Progenitor cell of endocrine pancreas (in vitro differentiated cells): ENCODE measurements at places on chromosomes 3 and 15. TPM values are rescaled to one million over a fixed set of nuclear protein-coding genes. Genes with fewer than 3 reads are reported as not detected.
A peak's percentile ranks its signal among the peaks of the same experiment; 100 is the strongest.

CLRN1 gene
- total RNA-seq, result not detected in 2 replicates

TGM5 gene
- not detected in 2 replicates for total RNA-seq

- no peak for DNase-seq
These were observed 1.8 kb upstream of the PLXND1 start for GRCh38 chr3:129608087-129608935.

HERC2 gene
- 86.2 and 94.6 TPM in 2 replicates for total RNA-seq

- DNase-seq, result no peak
These were observed 618.5 kb downstream of the NR2F2 start for GRCh38 chr15:96948981-96949380.

DNA sequence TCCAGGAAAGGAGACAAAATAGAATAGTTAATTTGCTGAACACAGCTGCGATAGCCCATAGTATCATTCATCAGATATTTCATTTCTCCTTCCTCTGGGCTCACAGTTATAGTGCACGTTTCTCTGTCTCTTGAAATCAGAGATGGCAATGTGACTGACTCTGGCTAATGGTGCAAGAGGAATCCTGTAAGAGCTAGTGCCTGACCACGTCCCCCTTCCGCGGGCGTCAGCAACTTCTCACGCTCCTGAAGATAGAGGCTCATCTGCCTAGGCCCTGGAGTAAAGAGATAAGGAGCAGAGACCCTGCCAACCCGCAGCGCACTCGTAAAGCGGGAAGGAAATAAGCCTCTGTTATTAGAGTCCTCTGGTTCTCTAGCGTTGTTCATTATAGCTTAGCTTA lies 391.8 kb downstream of the VPS13C start:
- DNase-seq, result no peak

DNA sequence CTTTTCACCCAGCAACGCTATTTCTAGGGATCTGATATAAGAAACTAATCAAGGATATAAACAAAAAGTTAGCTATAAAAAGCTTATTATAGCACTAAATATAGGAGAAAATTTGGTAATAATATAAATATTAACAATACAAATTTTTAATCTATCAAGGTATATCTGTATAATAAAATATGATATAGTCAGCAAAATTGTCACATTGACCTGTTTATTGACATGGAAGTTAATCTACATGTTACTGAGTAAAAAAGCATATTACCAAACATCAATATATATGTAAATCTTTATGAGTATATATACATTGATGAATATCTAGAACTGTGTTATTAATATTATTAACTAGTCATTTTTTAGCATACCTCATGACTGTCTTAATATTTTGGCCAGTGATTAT lies 26.6 kb downstream of the SHOX2 start:
- no peak for DNase-seq

- no peak for DNase-seq
These were observed 10.5 kb upstream of the OSBPL11 start for GRCh38 chr3:125605756-125606155.

GRCh38 chr3:195105841-195106417 lies 165.0 kb downstream of the XXYLT1 start:
- no peak for DNase-seq

CALML4 gene
- 9.7 and 11.9 TPM in 2 replicates for total RNA-seq

DNA sequence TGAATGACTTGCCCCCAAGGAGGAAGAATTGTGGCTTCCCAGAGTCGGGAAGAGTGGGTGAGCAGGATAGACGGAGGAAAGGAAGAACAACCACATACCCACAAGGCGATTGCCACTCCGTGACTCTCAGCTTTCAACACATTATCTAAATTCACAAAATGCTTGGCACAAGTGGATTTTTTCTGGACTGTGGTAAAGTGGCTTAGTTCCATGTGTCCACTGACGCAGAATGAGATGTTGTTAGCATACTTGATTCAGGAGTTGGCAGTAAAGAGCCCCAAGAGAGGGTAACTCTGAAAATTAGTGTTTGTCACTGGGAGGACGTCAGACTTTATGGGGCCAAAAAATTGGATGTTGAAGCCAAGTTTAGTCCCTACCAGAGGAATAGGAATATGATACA lies 198.8 kb upstream of the CTNNB1 start:
- DNase-seq, result no peak

GRCh38 chr3:52835766-52836470 lies 1.1 kb upstream of the MUSTN1 start:
- no peak for DNase-seq

RAB6B gene
- total RNA-seq, result 10.5 and 12.9 TPM in 2 replicates

- no peak for DNase-seq
These were observed 168.4 kb downstream of the TUSC7 start for GRCh38 chr3:116877968-116878367.

HEMK1 gene
- total RNA-seq, result 23.0 and 23.7 TPM in 2 replicates

SLCO2A1 gene
- 27.9 and 28.9 TPM in 2 replicates for total RNA-seq

- DNase-seq, result no peak
These were observed 278.4 kb downstream of the UACA start for GRCh38 chr15:70484993-70485392.

HYAL1 gene
- 3.1 and 4.1 TPM in 2 replicates for total RNA-seq

GRCh38 chr3:194785315-194785714 lies 99.6 kb downstream of the FAM43A start:
- DNase-seq, result no peak

- no peak for DNase-seq
These were observed 102.1 kb downstream of the ASB7 start for GRCh38 chr15:100704281-100705055.

HGD gene
- total RNA-seq, result 11.9 and 27.8 TPM in 2 replicates

DNA sequence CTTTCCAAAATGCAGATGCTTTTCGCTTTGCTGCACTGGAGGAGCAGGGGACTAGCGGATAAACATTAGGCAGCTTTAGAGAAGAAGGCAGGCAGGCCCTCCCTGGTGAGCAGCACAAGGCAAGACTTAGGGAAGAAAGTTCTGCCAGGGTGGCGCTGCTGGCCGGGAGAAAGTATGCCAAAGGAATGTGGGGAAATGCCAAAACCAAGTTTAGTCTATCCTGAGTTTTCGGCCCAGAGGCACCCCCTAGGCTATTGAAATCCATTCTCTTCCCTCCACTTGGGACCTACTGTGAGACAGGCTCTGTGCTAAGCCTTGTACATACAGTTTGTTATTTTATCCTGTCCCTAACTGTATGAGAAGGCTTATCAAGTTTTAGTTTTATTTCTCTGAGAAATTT lies 9.2 kb downstream of the SHC4 start:
- no peak for DNase-seq

DNA sequence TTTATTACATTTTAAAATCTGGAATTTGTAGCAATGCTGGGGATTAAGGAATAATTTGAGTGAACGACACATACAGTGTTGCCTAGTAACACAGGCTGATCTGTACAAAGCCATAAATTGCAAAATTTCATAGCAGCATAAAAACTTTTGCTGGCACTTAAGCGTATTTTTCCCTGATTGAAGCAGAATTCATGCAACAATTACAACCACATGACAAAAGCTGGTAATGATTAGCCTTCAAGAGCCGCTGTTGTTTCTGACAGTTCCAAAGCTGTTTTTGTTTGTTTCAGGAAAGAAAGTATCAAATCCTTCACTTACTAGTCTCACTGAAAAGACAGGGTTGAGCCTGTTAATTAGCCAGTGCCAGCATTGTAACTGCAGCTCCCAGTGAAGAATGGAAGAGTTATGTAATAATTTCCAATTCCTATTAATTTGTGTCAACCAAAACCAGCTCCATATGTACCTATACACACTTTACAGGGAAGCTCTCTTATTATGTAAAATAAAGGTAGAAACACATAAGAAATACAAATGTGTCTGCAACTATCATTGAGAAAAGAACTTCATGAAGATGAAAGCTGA lies 60.7 kb downstream of the AGTR1 start:
- DNase-seq, result no peak

DNA sequence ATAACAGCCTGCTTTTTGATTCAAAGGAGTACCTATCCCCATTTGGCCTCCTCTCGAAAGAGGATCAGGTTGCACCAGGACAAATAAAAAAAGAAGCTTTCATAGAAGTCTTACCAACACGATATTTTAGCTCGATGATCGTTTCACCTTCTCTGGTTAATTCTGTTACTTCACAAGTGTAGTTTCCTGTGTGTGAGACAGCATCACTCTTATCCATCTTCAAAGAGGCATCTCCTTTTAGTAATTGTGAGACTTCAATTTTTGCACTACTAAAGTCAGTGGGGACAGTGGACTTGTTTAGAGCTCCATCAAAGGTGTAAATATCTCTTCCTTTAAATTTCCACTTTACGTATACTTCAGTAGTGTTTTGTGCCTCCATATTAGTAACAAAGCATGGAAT lies 11.0 kb downstream of the CD47 start:
- no peak for DNase-seq

DNA sequence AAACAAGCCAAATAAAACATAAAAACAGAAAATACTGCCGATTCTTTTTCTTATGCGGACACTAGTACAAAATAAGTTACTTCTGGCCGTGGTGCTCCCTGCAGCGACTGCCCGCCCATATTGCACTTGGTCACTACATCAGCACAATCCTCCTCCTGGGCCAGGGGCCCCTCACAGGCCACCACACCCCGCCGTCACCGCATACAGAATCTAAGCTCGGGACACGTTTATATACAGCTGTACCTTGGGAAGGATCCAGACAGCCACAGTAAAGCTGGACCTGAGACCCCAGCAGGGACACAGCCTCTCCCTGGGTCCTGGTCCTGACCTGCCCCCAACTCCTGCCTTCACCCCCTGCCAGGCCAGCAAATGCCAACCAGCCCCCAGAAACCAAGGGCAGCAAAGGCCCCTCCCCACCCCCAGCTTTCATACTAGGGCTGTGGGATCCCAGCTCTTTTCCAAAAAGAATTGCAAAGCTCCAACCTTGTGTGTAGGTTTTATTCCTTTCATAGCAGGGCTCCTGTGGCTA lies 12.9 kb upstream of the DNAJB8 start:
- no peak for DNase-seq

DNA sequence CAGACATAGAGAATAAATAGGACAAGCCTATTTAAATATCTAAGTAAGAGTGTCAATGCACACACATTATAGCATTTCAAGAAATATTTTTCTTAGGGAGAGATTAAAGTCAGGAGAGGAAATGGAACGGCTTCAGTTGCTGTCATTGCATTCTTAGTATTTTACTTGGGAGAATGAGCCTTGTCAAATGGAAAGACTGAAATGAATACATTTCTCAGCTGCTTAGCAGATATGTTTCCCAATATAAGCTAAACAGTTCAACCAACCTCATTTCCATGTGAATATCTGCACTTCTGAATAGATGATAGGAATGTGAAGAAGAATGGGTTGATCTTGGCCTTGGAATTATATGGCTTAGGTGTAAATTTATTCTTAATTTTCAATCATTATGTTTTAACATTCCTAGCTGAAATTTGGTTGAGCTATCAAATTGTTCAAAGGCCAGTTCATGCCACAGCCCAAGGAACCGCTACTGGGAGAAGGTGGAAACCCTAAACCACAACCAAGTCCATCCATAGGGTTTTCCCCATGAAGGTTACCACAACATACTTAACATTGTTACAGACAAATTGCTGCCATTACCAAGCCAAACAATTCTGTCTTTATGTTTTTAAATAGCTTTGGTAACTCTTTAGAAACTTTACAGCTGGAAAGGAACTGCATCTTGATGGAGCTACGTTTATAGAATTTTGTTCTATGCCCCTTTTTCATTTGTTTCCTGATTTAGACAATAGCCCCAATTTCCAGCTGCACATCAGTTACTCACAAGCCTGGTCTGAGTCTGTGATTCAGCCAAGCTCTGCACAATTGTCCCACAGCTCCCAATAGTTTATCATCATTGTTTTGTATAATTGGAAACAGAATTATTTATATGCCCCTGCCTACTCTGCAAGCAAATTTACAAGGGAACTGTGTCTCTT lies 459.6 kb downstream of the MECOM start:
- no peak for DNase-seq

GTPBP8 gene
- total RNA-seq, result 17.2 and 25.2 TPM in 2 replicates

- no peak for DNase-seq
These were observed 379.7 kb upstream of the PROK2 start for GRCh38 chr3:72164635-72164978.

GRCh38 chr15:97009031-97009431 lies 678.5 kb downstream of the NR2F2 start:
- no peak for DNase-seq

- DNase-seq, result no peak
These were observed 352.9 kb downstream of the FHIT start for GRCh38 chr3:60898321-60898720.

GRCh38 chr3:20072422-20072821 lies 32.2 kb downstream of the KAT2B start:
- DNase-seq, result no peak

ZCWPW2 gene
- total RNA-seq, result 0.81 TPM in 1 of 2 replicates, not detected in the other

- DNase-seq, result no peak
These were observed 286.1 kb upstream of the CTNNB1 start for GRCh38 chr3:40913192-40913591.

DNA sequence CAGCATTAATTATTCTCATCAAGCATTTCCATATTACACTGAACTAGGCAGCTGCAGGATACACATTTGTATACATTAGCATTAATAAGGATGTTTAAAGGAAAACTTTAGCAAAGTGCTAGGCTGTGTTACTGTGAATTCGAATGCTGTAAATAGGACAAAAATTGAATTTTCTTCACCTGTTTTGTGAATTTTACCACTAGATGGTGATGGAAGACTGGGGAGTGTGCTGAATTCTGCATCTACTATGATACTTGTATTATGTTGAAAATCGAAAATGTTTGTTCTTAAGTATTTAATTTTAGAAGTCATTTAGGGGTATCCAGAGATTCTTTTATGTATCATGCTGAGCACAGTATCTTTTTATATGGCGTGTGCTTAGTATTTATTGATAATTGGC lies 12.3 kb upstream of the P2RY14 start:
- no peak for DNase-seq

GRCh38 chr3:43353923-43354670 lies 67.8 kb downstream of the SNRK start:
- DNase-seq, result no peak

DNA sequence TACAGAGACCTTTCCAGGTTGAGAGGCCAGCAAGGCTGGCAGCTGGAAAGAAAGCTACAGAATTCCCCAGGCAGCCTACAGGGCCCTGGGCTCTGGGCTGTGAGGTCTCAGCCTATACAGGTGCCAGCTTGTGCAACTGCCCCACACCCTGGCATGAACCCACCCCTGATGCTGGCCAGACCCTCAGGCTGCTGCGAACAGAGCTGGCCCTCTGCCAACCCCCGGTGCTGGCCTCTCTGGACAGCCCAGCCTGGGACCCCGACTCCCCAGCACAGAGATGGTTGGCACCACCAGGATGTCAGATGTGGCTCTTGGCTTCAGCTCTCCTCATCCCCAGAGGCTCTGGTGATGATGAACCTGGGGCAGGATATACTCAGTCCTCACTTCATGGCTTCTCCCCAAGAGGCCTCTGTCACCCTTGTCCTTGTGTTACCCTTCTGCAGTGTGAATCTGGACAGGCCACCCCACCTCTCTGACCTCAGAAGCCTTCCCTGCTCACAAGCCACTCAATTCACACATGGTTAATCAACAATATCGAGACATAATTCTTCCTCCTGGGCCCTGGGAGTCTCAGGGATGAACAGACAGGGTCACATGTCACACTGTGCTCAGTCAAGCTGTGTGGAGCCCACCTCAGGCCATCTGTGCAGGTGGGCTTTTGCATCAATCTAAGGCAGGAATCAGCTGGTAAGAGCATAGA lies 11.0 kb upstream of the BFSP2 start:
- DNase-seq, result no peak

PRSS50 gene
- total RNA-seq, result 1.9 TPM in 2 replicates

- DNase-seq, result peak; percentile 25
These were observed 683 bp upstream of the CACNA2D3 start for GRCh38 chr3:54121414-54122323.

GRCh38 chr15:39585389-39585841 lies 4.5 kb downstream of the THBS1 start:
- DNase-seq, result no peak
